ENCODE measurements at places on chromosomes 4 and X.

GRCh38 chr4:1511441-1512041 lies 105.3 kb upstream of the NKX1-1 start:
- DNase-seq = no peak

DNA sequence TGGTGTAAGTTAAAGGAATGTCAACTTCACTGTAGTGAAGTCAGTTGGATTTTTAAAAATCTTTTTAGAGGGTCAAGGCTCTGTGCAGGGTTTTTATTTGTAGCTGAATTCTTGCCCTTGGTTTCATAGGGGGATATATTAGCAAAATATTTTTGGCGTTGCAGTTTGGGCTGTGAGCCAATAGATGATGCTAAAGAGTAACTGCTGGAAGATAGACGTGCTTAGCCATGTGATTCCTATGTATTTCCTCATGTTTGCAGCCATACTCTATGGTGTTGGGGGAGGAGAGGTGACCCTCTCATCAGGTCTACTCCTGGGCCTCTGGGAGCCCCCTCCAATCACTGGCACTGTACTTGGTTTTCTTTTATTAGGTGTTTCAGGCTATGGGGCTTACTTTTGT lies 246.7 kb upstream of the ARHGAP24 start:
- DNase-seq = no peak

- DNase-seq = no peak
Measured at GRCh38 chr4:88130003-88130402, 28.4 kb downstream of the ABCG2 start.

GRCh38 chrX:38599796-38600755 lies 38.7 kb downstream of the TSPAN7 start:
- no peak for DNase-seq

- no peak for DNase-seq
Measured at GRCh38 chrX:41553688-41554087, 106.5 kb downstream of the NYX start.

DNA sequence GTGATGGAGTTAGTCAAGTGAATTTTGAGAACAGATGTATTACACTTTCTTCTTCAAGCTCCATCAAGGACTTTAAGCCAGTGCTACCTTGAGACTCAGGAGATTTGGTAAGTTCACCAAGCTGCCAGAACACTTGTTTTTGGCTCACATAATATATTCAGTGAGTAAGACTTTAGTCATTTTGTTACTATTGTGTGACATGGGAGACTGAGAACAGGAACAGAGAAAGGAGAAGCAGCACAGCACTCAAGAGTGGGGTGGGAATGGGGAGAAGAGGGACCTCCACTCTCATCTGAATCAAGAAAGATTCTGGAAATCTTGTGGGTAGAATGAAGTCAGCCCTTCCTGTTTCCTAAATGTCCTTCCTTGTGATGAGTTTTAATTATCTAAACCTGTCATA lies 87.3 kb upstream of the TET2 start:
- DNase-seq = no peak

DNA sequence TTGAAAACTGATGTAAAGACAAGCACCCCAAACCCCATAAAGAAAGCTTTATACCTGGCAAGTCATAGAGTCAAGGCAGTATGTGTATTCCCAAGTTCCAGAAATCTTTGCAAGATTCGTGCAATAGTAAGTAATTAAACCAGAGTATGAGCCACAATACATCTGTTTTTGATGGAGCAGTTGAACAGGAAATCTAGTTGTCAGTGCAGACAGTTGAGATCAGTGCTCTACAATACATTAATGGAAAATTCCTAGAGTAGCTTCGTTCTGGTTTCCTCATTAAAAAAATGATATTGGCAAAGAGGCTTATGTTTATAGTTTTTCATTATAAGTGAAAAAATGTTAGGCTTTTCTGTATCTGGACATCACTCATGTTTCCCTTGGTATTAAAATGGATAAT lies 575.3 kb downstream of the TRIML1 start:
- DNase-seq = no peak

DNA sequence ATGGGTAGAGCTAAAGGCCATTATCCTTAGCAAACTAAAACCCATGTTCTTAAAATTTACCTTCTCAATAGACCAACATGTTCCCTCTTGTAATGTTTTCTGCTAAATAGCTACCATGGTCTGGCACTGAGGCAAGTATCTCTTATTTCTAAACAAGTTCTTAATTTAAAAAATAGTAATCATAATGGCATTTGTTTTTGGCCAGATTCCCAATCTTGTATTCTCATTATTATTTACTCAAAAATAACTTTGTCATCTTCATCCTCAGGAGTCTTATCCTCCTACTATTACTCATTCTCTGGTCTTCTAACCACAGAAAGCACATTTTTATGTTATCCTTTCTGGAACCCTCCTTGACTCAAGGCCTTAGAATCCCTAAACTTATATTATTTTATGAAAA lies 931.2 kb downstream of the CCSER1 start:
- no peak for DNase-seq

GRCh38 chr4:48596336-48596735 lies 106.3 kb downstream of the ZAR1 start:
- DNase-seq = no peak

- peak; percentile 27 for DNase-seq
Measured at GRCh38 chr4:98929341-98930267, 671 bp upstream of the EIF4E start.

- DNase-seq = no peak
Measured at GRCh38 chr4:57094832-57095223, 15.4 kb downstream of the IGFBP7 start.

- DNase-seq = no peak
Measured at GRCh38 chr4:166282081-166282770, 409.2 kb downstream of the TLL1 start.

DNA sequence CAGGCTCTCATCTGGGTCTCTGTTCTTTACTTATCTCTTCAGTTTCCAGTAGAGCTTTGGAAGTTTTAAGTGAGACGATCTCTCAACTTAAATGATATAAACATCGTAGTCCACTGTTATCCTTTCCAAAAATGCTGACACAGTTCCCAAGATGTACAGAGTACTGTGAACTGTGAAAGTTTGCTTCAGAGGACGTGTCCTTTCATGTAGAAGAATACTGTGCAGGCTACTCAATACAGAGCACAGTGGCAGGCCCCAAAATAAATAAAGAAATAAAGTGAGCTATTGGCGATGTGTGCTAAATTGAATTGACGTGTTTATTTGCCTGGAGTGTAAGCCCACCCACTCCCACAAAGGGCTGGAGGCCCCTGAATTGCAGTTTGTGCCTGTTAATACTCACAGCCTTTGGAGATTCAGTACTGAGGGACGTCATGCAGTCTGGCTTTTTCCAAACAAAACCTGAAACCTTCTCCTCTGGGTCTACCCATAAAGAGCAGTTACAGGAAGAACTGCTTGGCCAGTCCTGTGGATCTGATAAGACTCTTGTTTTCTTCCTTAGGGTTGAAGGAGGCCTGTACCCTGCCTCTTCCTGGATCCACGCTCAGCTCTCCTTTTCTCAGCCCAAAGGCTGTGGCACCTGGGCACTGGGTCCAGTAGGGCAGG lies 66.1 kb downstream of the SOWAHB start:
- DNase-seq = no peak

- DNase-seq = no peak
Measured at GRCh38 chr4:128793859-128794672, 15.4 kb upstream of the JADE1 start.

- DNase-seq = no peak
Measured at GRCh38 chr4:86924811-86925210, 10.0 kb upstream of the AFF1 start.

- DNase-seq = no peak
Measured at GRCh38 chr4:66275411-66276038, 605.2 kb upstream of the EPHA5 start.

- no peak for DNase-seq
Measured at GRCh38 chr4:186765138-186765537, 41.5 kb upstream of the FAT1 start.

Measured in stimulated activated CD8-positive, alpha-beta memory T cell treated with anti-CD3 and anti-CD28 coated beads, Interleukin-7, amount 100 ng/mL, for 48 hours (primary cell).